ENCODE measurements at places on chromosomes 13 and 19. TPM values are rescaled to one million over a fixed set of nuclear protein-coding genes. Genes with fewer than 3 reads are reported as not detected.

SLC10A2 gene
- total RNA-seq = not detected

PSG11 gene
- total RNA-seq = not detected

ZNF730 gene
- 0.68 TPM for total RNA-seq

HSH2D gene
- total RNA-seq = 1.2 TPM

SHISA7 gene
- total RNA-seq = not detected

DMRTC2 gene
- total RNA-seq = not detected

PSPN gene
- total RNA-seq = 0.16 TPM

TEX29 gene
- not detected for total RNA-seq

FBXO17 gene
- 39.9 TPM for total RNA-seq

KLK8 gene
- total RNA-seq = not detected

AZU1 gene
- 0.68 TPM for total RNA-seq

MAP3K10 gene
- total RNA-seq = 3.7 TPM

UBE2L5 gene
- not detected for total RNA-seq

PDE4C gene
- not detected for total RNA-seq

PCCA gene
- 82.8 TPM for total RNA-seq

TTC9B gene
- not detected for total RNA-seq

ZNF723 gene
- total RNA-seq = not detected

RUBCNL gene
- 6.8 TPM for total RNA-seq

C1QTNF9 gene
- 1.9 TPM for total RNA-seq

SIGLEC8 gene
- total RNA-seq = 0.94 TPM

CACNG7 gene
- not detected for total RNA-seq

ITGBL1 gene
- total RNA-seq = 21.1 TPM

ERICH6B gene
- total RNA-seq = not detected

ERVV-1 gene
- total RNA-seq = not detected

MISP gene
- not detected for total RNA-seq

CAPN12 gene
- 0.68 TPM for total RNA-seq

LRRC4B gene
- total RNA-seq = 0.19 TPM

ATP4A gene
- not detected for total RNA-seq

PSG1 gene
- not detected for total RNA-seq

HCN2 gene
- total RNA-seq = not detected

ACP7 gene
- total RNA-seq = not detected

SLC17A7 gene
- total RNA-seq = 3.6 TPM

ZNF382 gene
- total RNA-seq = 2.8 TPM

MYH14 gene
- 16.1 TPM for total RNA-seq

NALCN gene
- total RNA-seq = 1.3 TPM

TMEM38A gene
- 2.2 TPM for total RNA-seq

PTPRH gene
- 2.2 TPM for total RNA-seq

MAN2B1 gene
- total RNA-seq = 61.0 TPM

WASF3 gene
- 45.6 TPM for total RNA-seq

ZNF444 gene
- total RNA-seq = 5.4 TPM

KLK15 gene
- not detected for total RNA-seq

LYPD3 gene
- not detected for total RNA-seq

EFNA2 gene
- not detected for total RNA-seq

PDE4A gene
- 26.6 TPM for total RNA-seq

PRODH2 gene
- not detected for total RNA-seq

Data from subcutaneous adipose tissue (tissue), 4 donors.